ENCODE measurements at places on chromosomes 2 and 18.

DNA sequence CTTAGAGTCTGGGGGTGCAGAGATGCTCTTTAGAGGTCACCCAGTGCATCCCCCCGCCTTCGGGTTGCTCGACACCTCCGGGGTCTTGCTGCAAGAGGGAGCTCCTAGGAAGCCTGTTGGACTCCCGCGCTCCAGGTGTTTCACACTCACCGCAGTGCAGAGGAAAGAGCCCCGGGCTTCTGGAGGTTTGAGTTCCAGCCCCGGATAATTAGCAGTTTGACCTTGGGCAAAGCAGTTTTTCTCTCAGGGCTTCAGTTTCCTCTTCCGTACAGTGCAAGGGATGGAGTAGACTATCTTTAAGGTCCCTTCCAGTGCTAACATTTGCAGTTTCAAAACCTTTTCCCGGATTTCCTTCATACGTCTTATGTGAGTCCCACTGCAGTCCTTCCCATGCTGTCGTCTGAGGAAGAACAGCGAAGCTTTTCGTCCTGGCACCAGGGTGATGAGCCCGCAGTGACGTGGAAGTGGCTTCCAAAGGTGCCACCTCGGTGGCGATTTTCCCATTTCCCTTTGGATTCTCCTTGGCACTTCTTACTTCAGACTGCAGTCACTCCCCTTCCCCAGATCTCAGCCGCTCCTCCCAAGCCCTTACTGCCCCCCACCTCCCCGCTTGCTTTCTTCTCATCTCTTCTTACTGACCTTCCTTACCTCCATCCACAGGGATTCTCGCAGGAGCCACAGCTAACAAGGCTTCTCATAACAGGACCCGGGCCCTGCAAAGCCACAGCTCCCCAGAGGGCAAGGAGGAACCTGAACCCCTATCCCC is 585 bp downstream of the PNKD start:
- no peak for DNase-seq

GRCh38 chr18:77110936-77111335 is 21.6 kb downstream of the MBP start:
- DNase-seq = no peak

GRCh38 chr2:235394278-235394828 is 99.5 kb upstream of the AGAP1 start:
- DNase-seq = no peak

DNA sequence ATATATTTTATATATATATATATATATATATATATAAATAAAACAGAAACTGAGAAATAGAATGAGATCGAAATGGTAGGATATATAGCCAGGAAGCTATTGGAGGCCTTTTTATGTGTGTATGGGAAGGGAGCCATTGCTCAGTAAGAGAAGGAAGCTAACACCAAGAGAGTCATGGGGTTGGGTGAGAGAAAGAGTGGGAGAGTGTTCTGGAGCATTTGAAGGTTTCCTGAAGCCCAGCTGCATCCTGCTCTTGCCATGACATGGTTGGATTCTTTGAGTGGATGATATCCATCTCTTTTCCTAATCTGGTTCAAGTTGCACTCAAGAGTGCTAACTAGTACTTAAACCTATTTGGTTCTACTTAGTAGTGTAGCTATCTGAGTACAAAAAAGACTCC is 282.3 kb downstream of the DYSF start:
- no peak for DNase-seq

- DNase-seq = no peak
Observed at GRCh38 chr2:33777786-33778185, 178.7 kb upstream of the FAM98A start.

- no peak for DNase-seq
Observed at GRCh38 chr18:76618721-76619120, 123.7 kb upstream of the ZNF516 start.

DNA sequence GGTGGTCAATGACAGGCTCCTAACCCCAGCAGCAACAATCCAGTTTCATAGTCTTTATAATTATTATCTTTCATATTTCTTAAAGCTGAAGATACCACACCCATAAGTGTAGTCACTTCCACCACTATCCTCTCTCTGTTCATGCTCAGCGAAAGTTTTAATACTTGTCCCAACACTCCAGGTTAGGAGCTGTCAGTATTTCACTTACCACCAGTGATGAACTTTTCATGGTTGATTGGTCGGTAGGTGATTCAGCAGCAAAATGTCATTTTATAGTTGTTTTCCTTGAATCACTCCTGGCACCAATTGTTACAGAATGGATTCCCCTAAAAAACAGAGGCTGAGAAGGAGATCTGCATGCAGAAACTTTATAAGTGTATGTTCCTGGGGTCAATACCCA is 324.9 kb downstream of the CCDC85A start:
- no peak for DNase-seq

DNA sequence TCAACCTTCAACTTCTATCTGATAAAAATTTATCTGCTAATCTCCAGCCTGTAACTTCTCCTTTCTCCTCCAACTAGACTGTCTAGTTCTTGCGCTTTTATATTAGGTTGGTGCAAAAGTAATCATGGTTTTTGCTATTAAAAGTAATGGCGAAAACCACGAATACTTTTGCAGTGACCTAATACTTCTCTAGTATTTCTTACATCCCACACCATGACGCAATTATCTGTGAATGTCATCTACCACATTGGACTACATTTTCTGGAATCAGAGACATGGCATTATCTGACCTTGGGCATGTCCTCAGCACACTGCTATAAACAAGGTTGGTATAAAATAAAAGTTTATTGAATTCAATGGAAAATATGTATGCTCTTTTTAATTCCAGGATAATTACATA is 370.2 kb upstream of the LYPD1 start:
- no peak for DNase-seq

GRCh38 chr2:112621790-112622527 is 23.8 kb upstream of the SLC20A1 start:
- no peak for DNase-seq

GRCh38 chr2:241150660-241151530 is 628 bp downstream of the PPP1R7 start:
- DNase-seq = no peak

GRCh38 chr18:6294148-6294784 is 120.4 kb downstream of the L3MBTL4 start:
- no peak for DNase-seq

DNA sequence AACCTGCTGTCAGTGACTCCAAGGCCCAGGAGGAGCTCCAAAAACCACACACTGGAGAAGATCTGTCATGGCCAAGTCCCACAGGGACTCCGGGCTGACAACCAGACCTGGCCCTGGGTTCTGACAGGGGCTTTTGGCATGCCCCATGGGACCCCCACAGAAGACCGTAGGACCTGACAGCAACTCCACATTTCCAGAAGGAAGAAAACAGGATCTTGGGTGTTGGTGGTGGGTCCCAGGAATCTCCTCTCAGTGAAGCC is 275.9 kb upstream of the HS6ST1 start:
- DNase-seq = no peak

DNA sequence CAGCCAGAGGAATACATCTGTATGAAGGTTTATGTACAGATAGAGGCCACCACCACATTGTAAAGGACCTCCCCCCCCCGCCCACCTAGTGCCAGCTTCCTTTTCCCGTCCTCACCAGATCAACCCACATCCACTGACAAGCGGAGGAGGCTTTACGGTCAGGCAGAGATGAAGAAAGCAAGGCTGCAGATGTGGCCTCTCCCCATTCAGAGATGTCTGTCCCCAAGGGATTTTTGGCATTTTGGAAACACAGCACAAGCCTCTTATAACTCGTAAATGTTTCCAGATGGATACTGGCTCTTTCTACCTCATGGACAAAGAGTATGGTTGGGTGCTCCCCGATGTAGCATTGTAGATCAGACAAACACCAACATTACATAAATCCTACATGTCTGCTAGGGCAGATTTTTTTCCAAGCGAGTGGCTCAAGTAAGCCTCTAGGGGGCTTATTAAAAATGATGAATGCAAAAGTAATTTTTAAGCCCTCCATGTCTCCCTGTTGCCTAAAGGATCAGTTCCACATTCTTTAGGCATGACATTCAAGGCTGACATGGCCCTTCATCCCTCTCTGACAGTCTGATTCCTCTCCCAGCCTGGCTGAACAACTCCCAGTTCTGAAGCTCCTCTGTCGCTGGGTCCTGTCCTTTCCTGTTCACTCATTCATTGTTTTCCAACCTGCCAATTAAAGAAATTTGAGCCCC is 11.7 kb downstream of the VIT start:
- no peak for DNase-seq

GRCh38 chr2:239689410-239689809 is 288.6 kb upstream of the HDAC4 start:
- DNase-seq = no peak

DNA sequence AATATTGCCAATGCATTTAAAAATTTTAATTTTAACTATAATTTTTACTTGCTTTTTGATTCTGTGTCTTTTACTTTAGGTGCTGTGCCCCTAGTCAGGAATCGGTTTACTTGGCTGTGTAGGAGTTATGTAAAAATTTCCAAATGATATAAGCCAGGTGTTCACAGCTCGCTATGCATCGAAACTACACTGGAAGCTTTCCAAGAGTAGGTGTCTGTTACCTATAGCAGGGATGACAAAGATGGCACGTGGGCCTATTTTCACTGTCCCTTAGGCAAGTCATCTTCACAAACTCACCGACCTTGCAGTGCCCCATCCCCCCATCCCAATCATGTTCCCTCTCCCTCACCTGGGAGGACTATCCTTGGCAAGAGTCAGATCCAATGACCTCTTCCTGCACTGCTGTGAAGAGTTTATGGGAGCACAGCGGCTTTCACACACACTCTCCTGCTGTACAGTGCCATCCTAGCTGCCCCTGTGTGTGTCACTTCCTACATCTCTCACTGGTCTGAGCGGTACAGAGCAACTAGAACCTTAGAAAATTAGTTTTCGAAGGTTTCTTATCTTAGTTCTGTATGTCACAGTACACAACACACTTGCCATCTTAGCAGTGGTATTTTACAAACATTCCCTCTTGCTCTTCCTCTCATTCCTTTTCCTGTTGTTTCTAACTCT is 49.2 kb upstream of the NAB1 start:
- DNase-seq = no peak

GRCh38 chr2:62471816-62472215 is 34.2 kb downstream of the TMEM17 start:
- DNase-seq = no peak

DNA sequence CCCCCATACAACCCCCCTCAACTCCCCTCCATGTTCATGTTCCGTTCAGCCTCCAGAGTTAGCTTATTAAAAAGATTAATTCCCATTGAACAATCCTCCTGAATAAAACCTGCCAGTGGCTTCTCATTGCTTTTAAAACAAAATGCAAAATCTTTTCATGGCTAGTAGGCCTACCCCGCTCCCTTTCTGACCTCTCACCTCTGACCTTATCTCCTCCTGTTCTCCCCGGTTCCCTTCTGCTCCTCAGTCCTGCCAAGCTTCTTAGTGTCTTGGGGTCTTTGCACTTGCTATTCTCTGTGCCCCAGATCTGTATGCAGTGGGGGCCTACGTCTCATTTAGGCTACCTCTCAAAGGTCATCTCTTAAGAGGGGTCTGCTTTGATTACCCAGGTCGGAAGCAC is 64.3 kb downstream of the RHOB start:
- no peak for DNase-seq

DNA sequence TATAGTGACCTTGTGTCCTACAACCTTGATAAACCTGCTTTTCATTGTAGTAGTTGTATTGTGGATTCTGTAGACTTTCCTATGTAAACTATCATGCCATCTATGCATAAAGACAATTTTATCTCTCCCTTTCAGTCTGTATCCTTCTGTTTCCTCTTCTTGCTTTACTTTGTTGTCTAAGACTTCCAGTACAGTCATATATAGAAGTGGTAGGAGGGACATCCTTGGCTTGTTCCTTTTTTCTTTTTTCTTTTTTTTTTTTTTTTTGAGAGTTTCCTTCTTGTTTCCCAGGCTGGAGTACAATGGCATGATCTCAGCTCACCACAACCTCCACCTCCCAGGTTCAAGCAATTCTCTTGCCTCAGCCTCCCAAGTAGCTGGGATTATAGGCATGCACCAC is 39.7 kb downstream of the UBE2F start:
- DNase-seq = no peak

DNA sequence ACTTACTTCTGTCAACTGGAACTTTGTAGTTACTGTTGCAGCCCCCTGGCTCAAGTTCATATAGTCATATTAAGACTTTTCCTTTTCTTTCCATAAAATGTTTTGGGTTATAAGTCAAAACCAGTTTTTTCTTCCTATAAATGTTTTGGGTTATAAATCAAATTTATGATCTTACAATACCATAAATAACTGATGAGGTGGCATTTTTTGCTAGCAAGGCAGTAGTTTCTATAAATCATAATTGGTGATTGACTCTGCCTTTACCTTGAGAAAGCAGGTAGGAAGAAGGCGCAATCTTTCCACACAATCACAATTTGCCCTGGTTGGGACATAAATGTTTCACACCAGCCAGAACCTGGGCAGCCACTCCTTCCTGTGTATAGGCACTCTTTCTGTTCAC is 5.1 kb upstream of the DYTN start:
- DNase-seq = no peak

DNA sequence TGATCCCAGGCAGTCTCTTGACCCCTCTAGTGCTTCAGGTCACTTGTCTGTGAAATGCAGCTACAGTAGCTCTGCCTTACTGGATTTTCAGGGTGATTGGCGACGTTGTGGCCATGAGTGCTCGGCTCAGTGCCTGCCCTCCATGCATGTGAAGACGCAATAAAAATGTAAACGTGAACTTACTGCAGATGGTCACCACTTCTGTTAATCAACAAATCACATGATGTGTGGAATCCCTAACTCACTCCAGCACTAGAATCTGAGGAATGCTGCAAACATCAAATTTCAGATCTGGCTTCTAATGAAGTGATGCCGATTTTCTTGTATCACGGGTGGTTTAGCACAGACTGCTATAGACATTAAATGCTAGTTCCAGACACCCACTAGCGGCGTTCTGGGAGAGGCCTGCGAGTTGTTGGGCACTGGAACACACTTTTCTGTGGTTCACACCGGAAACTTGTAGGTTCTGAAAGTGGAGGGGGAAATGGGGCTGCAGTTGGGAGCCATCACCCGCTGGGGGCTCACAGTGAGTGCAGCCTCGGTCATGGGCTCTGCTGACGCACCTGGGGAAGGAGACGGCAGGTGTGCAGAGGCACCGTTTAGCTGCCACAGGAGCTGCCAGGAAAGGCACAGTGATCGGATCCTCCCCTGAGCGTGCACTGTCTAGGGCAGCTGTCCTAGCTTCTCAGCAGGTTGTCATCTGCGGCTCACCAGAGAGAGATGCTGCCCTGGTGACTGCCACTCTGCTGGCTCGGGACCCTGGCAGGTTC is 6.5 kb downstream of the CNDP1 start:
- no peak for DNase-seq

DNA sequence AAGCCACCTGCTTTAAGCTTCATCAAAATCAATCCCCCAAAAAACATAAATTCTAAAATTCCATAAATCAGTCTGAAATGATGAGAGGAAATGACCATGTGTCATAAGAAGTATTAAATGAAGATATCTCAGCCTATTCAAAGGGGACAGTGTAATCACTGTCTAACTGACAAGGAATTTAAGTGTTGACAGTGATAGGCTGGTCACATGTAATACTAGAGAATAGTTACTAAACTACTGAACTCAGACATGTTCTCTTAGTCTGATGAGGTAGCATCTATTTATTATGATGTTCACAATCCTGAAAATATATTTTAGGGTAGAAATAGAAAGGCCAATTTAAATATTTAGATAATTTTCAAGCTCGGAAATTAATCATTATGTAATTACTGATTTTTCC is 216.1 kb downstream of the L3MBTL4 start:
- DNase-seq = no peak

Data from stimulated activated CD8-positive, alpha-beta memory T cell treated with anti-CD3 and anti-CD28 coated beads, Interleukin-2, amount 100 ng/mL, for 1 hour (primary cell).